ENCODE measurements at places on chromosomes 13 and 19. TPM values are rescaled to one million over a fixed set of nuclear protein-coding genes. Genes with fewer than 3 reads are reported as not detected.

GRCh38 chr19:28840891-28841290 lies 372.1 kb downstream of the UQCRFS1 start:
- DNase-seq, result no peak

P2RY11 gene
- polyA plus RNA-seq, result 0.69 TPM

- DNase-seq, result no peak
Measured at GRCh38 chr19:3712663-3713611, 4.8 kb downstream of the TJP3 start.

- DNase-seq, result no peak
Measured at GRCh38 chr13:43516401-43516833, 270.4 kb downstream of the ENOX1 start.

DNA sequence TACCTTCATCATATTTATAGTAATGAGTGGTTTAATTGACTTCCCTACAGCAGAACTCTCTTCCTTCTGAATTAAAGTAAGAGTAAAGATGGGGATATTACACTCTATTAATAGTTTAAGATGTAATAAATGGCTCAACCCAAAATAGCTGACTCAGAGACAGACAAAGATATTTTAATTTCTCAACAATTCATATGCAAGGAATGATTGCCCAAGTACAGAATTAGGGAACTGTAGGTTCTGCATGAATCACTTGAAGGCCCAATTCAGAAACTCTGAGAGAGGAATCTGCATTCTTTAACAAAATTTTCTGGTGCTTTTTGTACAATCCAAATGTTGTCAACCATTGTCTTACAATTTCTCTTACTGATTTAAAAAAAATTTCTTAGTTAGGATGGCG lies 42.9 kb upstream of the PCDH9 start:
- DNase-seq, result no peak

DNA sequence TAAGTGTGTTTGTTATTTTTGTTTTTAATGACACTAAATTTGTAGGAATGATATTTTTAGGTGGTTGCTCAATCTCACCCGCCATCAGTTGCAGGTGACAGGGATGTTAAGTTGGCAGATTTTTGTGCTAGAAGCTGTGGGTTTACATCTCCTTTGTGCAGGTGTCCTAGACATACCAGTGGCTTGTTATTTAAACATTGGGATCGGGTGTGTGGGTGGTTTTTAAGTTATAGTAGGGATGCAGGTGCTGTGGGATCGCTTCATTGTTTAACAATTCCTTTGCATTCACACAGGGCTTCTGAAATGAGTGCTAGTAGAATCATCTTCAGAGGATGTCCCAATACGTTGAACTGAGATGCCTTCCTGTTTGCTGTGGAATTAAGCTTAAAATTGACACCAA lies 100.0 kb downstream of the SHISA2 start:
- no peak for DNase-seq

GRCh38 chr13:60392131-60392530 lies 4.9 kb upstream of the TDRD3 start:
- DNase-seq, result no peak

TMEM238 gene
- not detected for polyA plus RNA-seq

- no peak for DNase-seq
Measured at GRCh38 chr13:99990126-99990977, 8.8 kb downstream of the ZIC2 start.

DNA sequence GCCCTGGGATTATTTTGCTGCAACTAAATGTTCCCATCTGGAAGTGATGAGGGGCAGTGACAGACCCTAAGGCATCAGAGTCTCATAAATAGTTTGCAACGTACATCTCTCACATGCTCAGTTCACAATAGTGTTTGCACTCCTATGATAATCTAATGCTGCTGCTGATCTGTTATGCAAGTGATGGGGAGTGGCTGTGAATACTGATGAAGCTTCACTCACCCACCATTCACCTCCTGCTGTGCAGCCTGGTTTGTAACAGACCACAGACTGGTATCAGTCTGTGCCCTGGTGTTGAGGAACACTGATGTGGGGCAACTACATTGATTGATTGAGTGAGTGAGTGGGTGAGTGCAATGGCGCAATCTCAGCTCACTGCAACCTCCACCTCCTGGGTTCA lies 54.9 kb downstream of the ZNF726 start:
- no peak for DNase-seq

DNA sequence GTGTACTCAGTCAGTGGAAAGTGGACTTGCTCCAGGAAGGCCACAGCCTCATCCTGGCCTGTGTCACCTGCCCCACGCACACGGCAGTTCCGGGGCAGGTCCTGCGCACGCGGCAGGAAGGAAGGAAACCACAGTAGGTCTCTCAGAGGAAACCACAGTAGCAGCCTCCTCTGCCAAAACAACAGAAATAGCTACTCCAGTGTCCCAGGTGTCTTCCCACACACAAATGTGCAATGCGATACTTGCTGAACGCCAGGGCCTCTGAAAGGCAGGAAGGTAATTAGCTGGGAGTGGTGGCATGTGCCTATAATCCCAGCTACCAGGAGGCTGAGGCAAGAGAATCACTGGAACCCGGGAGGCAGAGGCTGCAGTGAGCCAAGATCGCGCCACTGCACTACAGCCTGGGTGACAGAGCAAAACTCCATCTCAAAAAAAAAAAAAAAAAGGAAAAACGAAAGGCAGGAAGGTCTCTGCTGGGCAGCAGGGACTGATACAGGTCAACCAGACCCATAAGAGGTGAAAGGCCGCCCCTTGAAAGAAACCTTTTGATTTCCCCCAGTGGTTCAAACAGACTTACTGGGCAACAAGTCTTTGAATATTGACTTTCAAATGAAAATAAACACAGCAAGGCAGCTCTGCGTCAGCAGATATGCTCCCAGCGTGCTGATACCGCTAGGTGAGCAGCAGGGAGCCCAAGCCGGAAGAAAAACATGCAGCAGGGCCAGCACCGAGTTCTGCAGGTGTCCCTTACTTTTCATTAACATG lies 49.5 kb downstream of the CRYL1 start:
- DNase-seq, result peak; percentile 65

- DNase-seq, result no peak
Measured at GRCh38 chr13:99280166-99280565, 22.0 kb upstream of the GPR18 start.

ZFP14 gene
- polyA plus RNA-seq, result 11.6 TPM

ZNF154 gene
- 11.1 TPM for polyA plus RNA-seq

DNA sequence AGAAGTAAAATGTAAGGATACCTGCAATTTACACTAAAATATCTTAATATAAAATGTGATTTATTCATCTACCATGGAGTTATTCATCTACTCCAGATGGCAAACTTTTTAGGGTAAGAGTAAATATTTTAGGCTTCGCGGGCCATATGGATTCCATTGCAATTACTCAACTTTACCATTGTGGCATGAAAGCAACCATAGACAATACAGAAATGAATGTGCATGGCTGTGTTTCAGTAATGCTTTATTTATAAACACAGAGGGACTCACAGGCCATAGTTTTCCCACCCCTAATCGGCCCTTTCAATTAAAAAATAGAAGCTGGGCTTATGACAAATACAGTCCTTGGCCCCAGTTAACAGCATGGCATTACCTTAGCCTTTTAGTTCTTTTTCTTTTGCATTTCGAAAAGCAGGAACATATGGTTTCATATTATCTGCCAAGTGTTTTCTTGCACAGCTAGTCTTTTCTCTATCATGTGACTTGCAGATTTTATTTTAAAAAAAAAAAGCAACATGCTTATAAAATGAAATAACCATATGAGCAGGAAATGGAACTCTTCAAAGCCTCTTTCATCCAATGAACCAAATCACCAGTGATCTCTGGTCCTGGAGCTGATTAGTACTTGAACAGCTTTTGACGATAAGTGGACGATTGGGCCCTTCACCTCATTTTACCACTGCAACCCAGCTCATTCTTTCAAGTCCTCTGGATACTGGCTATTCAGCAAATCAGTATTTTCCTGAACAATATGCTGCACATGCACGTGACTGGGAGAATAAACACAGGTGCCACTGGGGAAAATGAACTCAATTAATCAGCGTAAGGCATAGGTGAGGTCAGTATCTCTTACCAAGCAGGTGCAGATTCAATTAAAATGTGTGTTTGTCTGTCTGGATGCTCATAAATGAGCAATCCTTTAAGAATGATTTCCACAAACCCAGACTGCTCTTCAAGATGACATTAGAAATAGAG lies 63.9 kb downstream of the LHFPL6 start:
- no peak for DNase-seq

DNA sequence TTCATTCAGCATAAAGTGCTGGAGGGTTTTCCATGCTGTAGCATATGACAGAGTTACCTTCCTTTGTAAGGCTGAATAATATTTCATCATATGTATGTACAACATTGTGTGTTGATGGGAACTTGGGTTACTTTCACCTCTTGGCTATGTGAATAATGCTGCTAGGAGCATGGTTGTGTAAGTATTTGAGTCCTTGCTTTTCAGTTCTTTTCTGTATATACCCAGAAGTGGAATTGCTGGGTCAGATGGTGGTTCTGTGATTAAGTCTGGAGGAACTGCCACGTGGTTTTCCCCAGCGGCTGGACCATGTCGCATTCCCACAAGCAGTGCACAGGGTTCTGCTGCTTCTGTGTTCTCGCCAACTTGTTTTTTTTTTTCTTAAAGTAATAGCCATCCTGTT lies 101.2 kb upstream of the TEX29 start:
- DNase-seq, result no peak

FOXA3 gene
- polyA plus RNA-seq, result not detected

DNA sequence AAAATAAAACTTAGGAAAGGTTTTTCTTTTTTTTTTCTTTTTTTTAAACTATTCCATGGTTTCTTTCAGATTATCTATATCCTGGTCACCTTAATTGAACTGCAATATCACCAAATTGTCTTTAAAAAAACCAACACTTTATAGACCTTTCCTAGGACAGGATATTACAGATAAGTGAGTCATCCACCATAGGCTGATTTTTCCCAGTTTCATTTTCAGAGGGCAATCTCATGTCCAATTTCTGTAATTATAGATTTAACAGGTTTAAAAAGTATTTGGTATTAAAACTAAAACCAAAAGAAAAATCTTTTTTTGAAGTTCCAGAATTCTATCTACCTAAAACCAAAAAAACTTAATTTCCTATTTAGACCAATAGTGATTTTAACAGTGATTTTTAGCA lies 13.2 kb downstream of the SPART start:
- no peak for DNase-seq

CD33 gene
- 0.89 TPM for polyA plus RNA-seq

- DNase-seq, result no peak
Measured at GRCh38 chr19:22354665-22355064, 67.5 kb downstream of the ZNF98 start.

DNA sequence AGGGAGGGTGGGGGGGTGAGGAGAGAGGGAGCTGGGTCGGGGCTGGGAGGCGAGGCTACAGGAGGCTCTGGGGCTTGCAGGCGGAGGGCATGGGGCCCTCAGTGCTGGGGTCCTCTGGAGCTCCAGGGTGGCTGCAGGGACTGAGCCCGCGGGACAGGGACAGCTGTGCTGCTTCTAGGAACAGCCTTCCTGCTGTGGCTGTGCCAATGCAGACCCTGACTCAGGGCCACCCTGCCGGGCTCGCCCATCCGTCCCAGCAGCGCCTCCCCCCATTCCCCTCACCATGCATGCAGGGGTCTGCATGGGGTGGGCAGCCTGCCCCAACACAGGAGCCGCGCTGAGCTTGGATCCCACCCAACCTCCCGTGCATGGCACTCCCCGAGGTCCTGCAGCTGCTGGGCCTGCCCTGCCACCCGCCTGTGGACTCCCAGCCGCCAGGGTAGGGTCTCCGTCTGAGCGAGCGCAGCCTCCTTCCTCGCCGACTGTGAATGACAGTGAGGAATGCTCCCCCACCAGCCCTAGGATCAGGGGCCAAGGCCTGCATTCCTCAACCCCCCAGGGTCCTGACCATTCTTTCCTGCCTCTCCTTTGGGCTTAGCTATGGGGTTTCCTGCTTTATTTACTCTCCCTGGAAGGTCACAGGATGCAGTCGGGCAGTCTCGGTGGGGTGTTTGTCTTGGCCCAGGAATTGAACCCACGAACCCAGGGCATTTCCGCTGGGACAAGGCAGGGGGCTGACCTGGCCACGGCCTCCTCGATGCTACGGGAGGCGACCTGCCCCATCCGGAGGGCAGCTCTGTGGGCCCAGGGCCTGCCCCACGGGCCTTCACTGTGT lies 23.4 kb downstream of the CEBPG start:
- no peak for DNase-seq

DNA sequence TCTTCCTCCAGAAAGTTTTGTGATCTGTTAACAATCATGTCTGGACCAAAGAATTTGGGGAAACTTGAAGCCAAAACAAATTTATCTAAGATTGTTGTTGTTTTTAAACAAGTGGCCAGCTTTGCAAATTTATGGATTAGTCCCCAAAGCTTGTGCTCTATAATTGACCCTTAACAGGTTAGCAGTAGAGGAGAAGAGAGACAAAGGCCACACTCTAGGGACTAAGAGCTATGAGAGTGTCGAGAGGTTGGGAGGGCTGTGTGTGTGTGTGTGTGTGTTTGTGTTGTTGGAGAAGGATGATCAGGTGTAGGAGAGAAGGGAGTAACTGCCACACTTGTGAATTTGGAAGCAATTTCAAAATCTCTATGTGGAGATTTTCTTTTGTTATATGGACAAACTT lies 367.3 kb downstream of the KCNRG start:
- no peak for DNase-seq

- DNase-seq, result no peak
Measured at GRCh38 chr13:44417446-44417845, 43.8 kb downstream of the SERP2 start.

All from naive B cell (primary cell).